ENCODE measurements at places on chromosomes 4 and X.

GRCh38 chr4:4269331-4269731, 20.6 kb downstream of the LYAR start:
- DNase-seq: no peak

GRCh38 chr4:170139764-170140163, 50.0 kb upstream of the AADAT start:
- no peak for DNase-seq

- no peak for DNase-seq
Measured at GRCh38 chr4:34845926-34846325, 1398.4 kb downstream of the ARAP2 start.

DNA sequence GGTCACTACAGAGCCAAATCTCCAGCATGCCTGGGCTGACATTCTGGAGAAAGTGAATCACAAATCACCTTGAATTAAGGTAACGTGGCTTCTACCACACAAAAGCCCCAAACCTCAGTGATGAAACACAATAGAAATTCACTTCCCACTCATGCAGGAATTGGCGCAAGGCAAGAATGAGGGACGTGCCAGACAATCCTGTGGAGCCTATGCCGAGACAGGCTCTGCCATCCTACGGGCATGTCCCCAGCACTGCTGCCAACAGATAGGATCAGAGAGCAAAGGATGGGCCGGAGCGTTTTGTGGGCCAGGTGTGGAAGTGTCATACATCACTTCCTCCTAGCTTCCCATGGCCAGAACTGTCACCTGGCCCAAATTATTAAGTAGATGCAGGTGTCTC, 118.0 kb downstream of the IRF2 start:
- DNase-seq: no peak
